ENCODE measurements at places on chromosomes 6 and 20.

DNA sequence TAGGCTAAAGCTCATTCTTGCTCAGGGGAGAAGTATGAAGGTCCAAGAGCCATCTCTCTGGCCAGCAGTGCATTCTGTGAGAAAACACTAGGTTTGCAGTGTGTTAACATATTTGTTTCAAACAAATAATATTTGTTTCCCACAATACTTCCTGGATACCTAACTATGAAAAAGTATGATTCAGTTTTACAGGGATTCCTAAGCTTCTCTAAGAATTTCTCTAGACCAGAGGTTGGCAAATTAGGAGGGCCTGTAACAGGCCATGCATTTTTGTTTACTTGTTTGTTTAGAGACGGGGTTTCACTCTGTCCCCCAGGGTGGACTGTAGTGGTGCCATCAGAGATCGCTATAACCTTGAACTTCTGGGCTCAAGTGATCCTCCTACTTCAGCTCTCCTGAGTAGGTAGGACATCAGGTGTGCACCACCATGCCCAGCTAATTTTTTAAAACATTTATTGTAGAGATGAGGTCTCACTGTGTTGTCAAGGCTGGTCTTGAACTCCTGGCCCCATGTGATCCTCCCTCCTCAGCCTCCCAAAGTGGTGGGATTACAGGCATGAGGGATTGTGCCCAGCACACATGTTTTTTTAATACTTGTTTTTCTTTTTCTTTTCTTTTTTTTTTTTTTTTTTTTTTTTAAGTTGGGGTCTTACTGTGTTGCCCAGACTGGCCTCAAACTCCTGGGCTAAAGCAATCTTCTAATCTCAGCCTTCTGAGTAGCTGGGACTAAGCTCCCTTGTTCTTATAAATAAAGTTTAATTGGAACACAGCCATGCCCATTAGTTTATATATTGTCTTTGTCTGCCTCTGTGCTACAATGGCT is 71.7 kb downstream of the ADGRG6 start:
- no peak for DNase-seq

DNA sequence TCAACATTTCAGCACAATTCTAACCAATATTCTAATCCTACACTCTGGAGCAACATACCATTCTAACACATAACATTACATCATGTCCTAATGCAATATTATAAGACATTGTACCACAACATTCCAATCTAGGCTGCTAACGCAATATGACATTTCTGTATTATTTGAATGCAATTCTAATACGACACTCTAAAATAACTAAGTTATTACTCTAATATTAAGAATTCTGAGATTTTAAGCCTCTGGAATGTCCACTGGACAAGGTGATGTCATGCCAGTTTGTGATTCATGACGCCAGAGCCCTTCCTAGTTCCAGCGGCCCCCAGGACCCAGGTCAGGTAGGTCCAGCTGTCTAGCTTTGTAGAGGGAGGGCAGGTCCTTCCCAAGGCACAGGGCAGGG is 69.7 kb upstream of the SIRPA start:
- no peak for DNase-seq

DNA sequence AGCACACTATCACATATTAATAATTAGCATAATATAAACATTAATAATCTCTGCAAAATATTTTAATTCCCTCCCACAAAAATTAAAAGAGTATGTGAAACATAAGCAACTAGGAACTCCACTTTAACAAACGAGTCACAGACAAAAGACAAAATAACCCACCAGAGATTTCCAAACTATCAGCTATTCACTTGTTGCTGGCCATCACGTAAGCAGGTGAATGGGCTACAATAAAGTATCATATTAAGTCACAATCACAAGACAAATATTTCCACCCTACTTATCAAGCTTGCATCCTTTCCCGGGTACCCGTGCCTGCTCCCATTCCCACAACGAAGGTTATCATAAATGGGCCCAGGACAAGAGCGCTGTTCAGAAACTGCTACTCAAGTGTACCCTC is 2.5 kb downstream of the HDAC2 start:
- DNase-seq, result no peak

DNA sequence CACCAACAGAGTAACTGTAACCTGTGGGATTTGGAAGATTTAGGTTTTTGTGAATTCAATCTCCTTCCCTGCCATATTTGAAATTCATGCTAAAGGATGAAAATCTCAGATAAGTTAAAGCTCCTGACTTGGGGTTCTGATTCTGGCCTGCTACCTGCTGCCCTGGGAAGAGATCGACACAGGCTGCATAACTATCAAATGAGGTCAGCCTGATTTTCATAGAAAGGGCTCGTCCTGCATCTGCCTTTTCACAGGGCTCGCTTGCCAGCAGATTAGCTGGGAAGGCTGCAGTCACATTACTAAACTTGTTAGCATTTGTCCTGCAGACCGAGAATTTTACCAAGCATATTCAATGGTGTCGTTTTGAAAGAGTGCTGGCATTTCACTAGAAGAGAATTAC is 14.6 kb downstream of the GCLC start:
- no peak for DNase-seq

GRCh38 chr6:14516956-14517355 is 399.4 kb downstream of the CD83 start:
- no peak for DNase-seq

DNA sequence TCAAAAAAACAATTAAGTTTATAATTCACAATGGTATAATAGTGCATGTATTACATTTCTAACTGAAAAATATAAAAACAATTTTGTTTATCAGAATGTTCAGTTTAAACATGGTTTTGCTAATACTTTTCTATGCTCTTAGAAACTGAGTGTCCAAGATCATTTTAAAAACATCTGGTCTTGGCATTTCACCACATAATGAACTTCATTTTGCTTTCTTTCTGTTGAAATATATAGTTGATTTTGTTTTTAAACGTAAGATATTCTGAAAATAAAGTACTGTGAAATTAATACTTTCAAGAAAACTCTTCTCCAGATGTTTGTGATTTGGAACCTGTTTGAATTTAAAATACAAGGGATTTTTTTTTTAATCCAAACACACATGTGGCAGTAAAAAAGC is 264.4 kb downstream of the COL12A1 start:
- no peak for DNase-seq

GRCh38 chr6:94501516-94501915 is 1075.8 kb upstream of the MANEA start:
- DNase-seq, result no peak

GRCh38 chr6:91280494-91280830 is 693.6 kb upstream of the MAP3K7 start:
- DNase-seq, result no peak

DNA sequence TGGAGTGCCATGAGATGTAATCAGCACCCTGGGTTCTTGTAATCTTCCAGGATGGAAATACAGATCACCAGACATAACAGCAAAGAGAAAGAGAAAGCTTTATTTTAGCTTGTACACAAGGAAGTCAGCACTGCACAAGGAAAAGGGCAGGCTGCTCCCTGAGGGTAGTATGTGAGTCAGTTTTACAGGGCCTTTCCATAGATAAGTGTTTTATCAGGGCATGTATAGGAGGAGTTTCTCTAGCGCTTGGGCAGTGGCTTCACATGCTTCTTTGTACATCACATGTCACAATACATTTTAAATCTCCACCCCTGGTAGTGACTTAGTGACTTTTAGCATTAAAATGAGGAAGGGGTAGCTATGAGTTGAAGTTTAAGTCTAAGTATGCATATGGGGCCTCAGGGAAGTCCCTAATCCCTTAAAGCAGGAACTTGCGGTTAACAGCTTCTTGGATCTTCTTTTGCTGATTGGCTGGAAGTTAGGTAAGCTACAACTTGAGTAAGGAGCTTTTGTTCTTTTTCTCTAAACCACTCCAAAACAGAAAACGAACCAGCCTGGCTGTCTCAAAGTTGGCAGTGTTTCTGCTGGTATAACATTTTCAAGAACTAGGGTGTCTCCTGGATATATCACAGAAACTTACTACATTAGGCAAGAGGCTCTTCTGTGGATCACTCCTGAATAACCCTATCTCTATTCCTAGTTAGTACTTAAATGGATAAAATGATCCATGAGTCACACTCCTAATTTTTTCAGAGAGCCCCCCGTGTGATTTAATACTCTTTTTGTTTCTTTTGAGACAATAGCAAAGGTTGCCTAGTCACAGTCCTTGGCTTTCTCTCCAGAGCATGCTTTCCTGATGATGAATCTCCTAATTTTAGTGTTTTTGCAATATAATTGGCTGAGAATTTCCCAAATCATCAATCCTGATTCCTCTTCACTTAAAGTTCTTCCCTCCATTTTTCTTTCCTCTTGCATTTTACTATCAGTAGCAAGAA is 60.2 kb downstream of the MRAP2 start:
- DNase-seq, result peak; percentile 69

DNA sequence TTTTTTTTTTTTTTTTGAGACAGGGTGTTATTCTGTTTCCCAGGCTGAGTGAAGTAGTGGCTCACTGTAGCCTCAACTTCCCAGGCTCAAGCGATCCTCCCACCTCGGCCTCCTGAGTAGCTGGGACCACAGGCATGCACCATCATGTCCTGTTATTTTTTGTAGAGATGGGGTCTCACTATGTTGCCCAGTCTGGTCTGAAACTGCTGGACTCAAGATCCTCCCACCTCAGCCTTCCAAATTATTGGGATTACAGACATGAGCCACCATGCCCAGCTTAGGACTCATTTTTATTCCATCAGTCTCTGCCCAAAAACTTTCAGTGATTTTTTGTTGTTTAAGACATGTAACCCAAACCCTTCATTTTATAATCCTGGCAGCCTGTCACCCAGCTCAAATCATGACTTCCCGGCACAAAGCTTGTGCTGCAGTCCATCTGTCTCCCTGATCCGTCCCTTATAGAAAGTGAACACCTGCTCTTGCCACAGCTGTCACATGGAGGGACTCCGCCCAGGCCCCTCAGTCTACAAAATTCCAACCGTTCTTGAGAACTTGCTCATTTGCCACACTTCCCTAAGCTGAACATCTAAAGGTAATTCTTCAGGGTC is 183.9 kb upstream of the JARID2 start:
- no peak for DNase-seq

DNA sequence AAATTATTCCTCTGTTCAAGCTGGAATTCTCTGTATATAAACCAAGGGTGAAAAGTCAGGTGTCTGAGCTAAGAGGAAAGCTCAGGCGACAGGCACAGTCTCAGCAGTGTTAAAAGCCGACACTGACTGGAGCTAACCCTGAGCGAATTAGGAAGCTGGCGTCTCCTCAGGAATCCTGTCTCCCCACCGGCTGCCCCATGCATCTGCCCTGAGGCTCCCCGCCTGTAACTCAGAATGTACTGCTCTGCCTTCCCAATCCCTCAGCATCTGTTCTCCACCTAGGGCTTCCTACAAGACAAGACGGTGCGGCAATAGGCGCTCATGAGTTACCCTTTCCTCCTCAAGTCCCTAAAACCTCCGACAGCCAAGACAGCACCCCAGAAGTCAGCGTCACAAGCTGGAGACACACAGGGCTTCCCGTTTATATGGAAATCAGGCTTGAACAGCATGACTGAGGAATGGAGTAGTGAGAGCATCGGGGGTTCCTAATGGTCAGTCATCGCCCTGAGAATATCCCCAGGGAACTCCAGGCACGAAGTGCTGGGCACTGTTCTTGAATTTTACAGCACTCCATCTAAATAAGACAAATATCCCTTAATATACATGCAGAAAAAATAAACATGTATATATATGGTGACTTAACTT is 33.5 kb downstream of the WDR27 start:
- no peak for DNase-seq

DNA sequence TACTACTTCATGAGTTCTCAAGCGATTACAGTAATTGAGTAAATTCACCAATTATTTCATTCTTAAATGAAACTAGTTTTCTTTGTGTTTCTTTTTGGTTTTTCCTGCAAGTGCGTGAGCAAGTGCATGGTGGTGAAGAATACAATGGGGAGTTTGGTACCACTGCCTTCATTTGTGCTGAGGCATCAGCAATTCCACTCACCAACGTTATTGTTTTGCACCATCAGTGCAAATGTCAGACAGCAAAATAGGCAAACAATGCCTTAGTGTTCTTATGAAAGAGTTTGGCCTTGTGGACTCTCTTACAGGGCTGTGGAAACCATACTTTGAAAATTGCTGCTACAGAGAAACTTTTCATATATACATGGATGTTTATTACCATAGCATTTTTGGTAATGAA is 8.2 kb downstream of the CDH26 start:
- no peak for DNase-seq

DNA sequence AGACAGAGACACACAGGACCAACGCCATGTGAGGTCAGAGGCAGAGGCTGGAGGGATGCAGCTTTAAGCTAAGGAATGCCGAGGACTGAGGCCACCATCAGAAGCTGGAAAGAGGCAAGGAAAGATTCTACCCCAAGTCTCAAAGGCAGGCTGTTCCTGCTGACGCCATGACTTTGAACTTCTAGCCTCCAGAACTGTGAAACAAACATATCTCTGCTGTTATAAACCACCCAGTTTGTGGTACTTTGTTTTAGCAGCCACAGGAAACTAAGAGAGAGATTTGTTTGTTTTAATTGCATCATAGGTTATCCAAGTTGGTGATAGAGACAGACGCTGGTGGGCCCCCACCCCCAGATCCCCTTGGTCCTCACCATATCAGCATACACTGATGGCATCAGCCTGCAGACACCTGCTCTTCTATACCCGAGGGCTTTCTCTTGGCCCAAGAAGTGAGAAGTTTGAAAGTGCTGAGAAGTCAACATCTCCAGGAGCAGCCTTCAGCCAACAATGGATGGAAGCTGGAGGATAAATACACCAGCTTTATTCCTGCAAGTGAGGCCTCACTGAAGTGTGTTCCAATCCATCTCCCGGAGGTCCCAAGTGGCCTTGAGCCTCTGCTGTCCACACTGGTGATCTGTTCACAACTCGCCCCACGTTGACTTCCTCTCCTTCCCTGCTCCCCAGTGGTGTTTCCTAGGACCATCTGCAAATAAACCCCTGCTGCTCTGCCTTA is 154.7 kb downstream of the BTBD3 start:
- DNase-seq, result no peak

GRCh38 chr6:21918666-21919065 is 325.1 kb downstream of the SOX4 start:
- no peak for DNase-seq

Measured in inflammatory macrophage (primary cell).